Gastroesophageal sphincter (tissue), 4 donors: ENCODE measurements at places on chromosomes 1 and 21. TPM values are rescaled to one million over a fixed set of nuclear protein-coding genes. Genes with fewer than 3 reads are reported as not detected.

Gene PUSL1
- 21.6 TPM for total RNA-seq

Gene CFHR3
- total RNA-seq: not detected

Gene CD1B
- total RNA-seq: not detected

Gene PPP1R12B
- total RNA-seq: 902 TPM

Gene DRAXIN
- 0.12 TPM for total RNA-seq

Gene HENMT1
- total RNA-seq: 3.6 TPM

Gene C1orf141
- total RNA-seq: not detected
